Hindlimb muscle (tissue), 1 donor: ENCODE measurements at places on chromosomes 6 and 20. TPM values are rescaled to one million over a fixed set of nuclear protein-coding genes. Genes with fewer than 3 reads are reported as not detected.

TAF11 gene
- polyA plus RNA-seq = 46.2 TPM

KCNK17 gene
- 1.0 TPM for polyA plus RNA-seq

NMBR gene
- 0.14 TPM for polyA plus RNA-seq

DIDO1 gene
- 40.0 TPM for polyA plus RNA-seq

C20orf96 gene
- 11.1 TPM for polyA plus RNA-seq

DDO gene
- 0.89 TPM for polyA plus RNA-seq

C6orf141 gene
- 3.0 TPM for polyA plus RNA-seq

RPS6KA2 gene
- polyA plus RNA-seq = 25.9 TPM

SLC17A2 gene
- not detected for polyA plus RNA-seq

ECHDC1 gene
- polyA plus RNA-seq = 59.7 TPM

SLC26A8 gene
- polyA plus RNA-seq = 0.17 TPM

UBE2C gene
- polyA plus RNA-seq = 26.2 TPM

RAD21L1 gene
- polyA plus RNA-seq = not detected
